NCI-H748 treated with DMSO at 0.1 percent for 48 hours (cell line): ENCODE measurements at places on chromosomes 6 and 20.

DNA sequence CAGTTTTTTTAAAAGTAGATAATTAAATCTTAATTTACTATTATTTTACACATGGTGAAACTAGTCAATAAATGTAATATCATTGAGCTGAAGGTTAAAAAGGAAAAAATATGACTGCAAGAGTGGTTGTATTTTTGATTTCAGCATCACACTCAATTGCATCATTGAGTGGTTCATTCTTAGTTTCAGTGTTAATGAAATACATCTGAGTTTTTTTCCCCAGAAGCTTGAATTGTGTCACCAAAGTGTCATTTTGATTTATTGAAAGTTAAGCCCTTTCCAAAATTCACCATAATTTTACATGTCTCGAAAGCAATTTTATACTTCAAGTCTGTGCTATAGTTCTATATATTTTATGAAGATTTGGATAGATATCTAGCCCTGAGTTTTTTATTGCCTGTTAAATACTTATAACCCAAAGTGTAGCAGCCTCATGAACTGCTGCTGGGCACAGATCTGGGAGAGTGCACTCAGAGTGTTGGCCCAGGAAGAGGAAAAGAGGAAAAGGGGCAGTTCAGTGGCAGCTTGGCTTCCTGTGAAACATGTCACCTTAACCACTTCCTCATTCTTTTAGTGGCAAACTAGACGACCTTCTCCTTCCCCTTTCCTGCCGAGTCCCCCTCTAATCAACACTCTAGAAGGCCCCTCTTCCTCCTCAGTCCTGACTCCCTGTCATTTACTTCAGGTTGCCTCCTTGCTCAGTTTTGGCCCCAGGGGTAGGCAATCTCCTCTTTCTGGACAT lies 140.7 kb downstream of the ESR1 start:
- no peak for DNase-seq

DNA sequence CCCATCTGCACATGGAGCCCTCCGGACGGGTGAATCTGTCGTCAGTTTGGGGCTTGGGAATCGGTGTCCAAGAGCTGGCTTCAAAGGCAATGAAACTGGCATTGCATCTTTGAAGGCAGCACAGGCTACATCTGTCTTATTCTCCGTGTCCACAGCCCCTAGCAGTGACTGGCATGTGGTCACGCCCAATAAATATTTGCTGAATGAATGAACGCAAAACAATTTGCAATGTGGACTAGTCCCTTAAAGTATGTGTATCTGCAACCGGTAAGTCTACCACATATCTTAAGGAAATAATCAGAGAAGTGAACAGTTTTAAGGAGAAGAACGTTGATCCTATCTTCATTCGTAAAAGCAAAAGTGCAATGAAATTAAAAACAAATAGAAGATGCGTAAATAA lies 8.0 kb upstream of the PMEPA1 start:
- DNase-seq = peak; percentile 12

DNA sequence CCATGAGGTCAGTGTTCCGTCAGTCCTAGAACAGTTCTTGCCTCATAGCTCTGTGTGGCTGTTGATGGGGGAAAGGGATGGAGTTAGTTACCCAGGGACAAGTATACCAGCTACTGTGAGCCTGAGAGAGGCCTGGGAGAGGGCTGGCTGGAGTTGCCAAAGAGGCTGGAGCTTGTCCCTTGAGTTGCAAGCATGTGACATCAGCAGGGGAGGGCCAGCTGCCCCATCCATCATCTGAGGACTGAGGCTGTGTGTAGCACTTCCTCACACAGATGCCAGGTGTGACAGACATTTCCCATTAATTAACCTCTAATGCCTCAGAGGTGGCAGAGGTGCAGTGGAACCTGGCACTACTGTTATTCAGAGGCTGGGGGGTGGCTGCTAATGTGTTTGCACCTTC lies 131.6 kb downstream of the PHACTR3 start:
- no peak for DNase-seq

GRCh38 chr6:56292505-56293181 lies 45.3 kb upstream of the COL21A1 start:
- peak; percentile 26 for DNase-seq

GRCh38 chr6:142685852-142686506 lies 259.0 kb downstream of the HIVEP2 start:
- no peak for DNase-seq

GRCh38 chr6:30130887-30131862 lies 4.8 kb upstream of the TRIM40 start:
- DNase-seq = peak; percentile 55

DNA sequence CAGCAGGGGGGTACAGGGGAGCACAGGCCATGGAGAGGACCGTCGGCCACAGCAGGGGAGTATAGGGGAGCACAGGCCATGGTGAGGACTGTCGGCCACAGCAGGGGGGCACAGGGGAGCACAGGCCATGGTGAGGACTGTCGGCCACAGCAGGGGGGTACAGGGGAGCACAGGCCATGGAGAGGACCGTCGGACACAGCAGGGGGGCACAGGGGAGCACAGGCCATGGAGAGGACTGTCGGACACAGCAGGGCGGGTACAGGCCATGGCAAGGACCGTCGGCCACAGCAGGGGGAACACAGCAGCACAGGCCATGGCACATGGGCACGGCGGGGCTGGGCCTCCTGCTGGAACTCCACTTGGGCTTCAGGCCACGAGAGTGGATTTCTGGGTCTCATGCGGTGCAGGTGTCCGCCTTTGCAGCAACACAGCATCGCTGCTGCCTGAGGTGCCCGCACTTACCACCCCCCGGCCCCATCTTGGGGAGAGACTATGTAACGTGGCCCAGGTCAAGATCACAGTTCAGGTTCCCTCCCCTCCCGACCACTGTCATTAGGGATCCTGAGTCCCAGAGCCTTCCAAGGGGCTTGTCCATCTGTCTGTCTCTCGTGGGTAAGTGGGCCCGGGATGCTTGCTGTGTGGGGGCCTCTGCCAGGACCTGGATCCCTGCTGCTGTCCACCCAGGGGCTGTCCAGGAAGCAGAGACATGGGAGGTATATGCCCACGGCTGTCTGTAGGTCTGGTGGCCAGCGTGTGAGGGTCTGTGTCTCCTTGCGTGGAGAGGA lies 2.5 kb downstream of the NPBWR2 start:
- DNase-seq = no peak

DNA sequence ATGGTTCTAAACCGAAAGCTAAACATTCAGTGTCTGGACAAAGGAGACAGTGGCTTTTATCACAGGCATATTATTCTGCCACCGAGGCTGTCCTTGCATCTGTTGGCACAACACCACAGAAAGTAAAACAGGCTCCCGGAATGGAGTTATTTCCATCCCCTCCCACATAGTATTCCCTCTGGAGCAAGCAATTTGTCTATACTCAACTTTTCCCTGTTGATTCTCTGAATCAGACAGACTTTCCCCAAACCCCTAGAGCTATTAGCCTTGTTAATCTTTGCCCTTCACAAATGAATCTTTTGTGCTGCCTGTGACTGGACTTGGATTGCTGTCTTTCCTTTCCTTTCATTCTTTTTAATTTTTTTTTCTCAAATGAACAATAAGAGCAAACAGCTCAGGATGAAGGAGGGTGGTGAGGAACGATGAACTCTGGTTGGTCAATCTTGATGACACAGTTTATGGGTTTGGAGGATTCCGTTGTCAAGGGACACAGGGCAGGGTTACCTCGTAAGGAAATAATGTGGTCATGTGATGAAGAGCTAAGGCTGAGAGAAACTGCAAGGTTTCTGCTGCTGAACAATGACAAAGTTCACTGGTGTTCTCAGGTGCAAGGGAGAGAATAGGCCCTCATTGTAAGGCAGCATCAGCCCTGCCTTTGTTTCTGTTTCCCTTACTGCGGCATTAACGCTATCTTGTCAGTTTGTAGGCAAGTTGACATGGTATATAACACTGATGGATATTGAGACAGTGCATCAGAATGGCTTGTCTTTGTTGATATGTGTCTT lies 275.0 kb upstream of the BMP2 start:
- DNase-seq = no peak

GRCh38 chr6:30557683-30557981 lies 537 bp downstream of the PRR3 start:
- DNase-seq = no peak

DNA sequence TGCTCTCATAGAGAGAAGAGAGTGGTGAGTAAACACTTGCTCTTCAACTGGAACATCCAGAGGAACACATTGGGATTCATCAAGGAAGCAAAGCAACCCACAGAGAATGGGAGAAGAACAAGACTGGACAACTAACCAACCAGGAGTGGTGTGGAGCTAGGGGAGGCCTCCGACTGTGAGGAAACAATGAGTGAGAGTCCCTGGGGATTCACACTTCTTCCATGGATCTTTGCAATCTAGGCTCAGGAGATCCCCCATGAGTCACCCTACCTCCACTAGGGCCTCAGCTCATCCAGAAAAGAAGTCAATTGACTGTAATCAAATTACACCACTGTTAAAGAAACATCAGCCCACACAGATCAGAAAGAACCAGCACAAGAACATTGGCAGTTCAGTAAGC lies 42.3 kb upstream of the CLVS2 start:
- DNase-seq = no peak

GRCh38 chr6:169880516-169880915 lies 129.1 kb downstream of the ERMARD start:
- no peak for DNase-seq

- DNase-seq = peak; percentile 56
These were observed at the start of gene TFAP2C for GRCh38 chr20:56628873-56629463. TSS of gene TFAP2C (plus strand) at chr20:56629306. CDS start at chr20:56629545, 239 bp downstream.

DNA sequence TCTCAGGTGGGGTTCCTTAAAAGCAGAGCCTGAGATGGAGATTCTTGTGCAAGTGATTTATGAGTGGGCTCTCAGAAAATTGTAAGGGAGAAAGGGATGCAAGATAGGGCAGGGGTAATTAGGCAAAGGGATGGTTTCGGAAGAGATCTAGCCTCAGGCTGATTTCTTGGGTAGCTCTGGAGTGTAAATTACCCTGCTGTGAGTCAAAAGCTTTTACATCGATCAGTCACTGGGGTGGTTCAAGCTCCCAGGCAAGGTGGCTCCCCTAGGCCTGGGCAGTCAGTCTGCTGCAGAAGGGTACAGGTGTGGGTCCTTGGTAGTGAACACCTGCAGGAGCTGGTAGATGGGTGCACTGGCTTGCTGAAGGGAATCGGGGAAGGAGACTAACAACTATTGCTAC lies 11.1 kb upstream of the PM20D2 start:
- no peak for DNase-seq

- no peak for DNase-seq
These were observed 15.2 kb downstream of the ADGB start for GRCh38 chr6:146613947-146614346.

DNA sequence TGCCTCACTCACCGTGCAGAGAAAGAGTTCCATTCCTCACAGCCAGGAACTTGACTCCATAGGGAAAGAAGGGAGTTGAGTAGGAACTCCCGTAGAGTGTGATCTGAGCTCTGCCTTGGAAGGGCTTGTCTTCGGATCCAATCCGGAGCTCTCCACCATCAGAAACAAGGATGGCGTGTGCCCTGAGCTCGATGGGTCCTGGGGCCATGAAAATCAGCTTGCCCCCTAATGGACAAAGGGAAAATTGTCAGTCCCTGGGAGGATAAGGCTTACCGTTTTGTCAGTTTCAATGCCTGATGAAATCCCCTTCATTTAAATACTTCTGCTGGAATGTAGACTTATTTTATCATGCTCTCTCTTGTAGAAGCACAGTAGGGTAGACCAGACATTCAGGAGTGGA lies 153.3 kb downstream of the PKHD1 start:
- DNase-seq = peak; percentile 20

DNA sequence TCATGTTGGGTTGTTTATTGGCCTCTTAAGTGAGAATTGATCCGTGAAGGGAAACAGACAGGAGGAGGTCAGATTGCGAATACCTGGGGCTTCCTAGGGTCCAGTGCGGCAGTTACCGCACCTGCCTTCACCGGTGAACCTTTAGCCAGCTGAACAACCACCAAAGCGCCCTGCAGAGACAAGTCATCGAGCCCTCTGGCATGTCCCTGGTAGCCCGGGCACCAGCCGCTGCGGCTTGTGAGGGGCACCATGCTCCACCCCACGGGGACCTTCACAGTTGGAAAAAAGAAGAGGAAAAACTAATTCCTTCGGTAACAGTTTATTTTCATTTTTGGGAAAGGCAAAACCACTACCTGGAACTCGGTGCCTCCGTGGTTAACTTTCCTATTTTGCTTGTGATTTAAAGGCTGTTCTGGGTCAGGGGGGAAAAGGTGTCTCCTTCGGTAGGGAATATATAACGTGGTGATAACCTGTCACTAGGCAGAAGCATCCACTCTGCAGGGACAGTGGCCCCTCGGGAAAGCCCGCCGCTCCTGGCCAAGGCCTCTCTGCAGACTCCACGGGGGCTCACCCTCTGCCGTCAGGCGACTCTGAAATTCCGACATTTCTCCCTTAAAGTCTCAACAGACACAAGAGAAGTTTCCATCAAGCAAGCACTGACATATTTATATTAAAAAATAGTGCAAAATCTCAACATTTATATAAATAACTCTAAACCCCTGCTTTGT lies 30.7 kb upstream of the ZBP1 start:
- no peak for DNase-seq

DNA sequence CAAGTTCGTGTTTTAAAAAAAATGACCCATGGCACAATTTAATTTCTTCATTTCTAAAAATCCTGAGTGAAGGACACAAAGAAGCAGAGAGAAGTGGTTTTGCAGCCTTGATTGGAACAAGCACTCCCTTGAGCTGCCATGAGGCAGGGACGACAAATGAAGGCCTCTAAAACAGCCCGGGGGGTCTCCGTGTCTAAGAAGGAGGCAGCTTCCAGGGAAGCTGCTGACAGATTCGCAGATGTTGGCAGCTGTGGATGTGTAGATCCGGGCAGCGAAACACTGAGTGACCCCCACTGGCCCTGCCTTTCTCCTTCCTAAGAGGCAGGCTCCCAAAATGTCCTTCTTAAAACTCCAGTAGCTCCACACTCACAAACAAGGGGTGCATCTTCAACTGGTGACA lies 9.6 kb upstream of the LBP start:
- DNase-seq = no peak
